ENCODE measurements at places on chromosomes 1 and 21.

DNA sequence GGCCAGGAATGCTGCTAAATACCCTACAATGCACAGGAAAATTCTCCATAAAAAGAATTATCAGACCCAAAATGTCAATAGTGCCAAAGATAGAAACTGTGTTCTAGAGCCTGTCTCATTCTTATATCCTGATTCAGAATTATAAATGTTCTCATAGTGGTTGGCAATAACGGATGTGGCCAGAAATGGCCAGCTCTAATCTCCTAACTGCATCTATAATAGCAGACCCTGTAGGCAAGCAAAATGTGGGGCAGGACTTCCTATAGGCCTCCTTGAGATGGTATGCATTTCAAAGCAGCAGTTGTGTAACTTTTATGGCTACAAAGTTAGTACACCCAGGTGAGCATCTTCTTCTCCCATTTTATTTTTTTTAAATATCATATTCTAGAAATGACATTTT, 95.9 kb upstream of the SGIP1 start:
- DNase-seq, result no peak

- DNase-seq, result no peak
Observed at GRCh38 chr1:37290718-37291117, 183.7 kb upstream of the ZC3H12A start.

GRCh38 chr21:42595283-42596187, 57.9 kb upstream of the PDE9A start:
- DNase-seq, result no peak

DNA sequence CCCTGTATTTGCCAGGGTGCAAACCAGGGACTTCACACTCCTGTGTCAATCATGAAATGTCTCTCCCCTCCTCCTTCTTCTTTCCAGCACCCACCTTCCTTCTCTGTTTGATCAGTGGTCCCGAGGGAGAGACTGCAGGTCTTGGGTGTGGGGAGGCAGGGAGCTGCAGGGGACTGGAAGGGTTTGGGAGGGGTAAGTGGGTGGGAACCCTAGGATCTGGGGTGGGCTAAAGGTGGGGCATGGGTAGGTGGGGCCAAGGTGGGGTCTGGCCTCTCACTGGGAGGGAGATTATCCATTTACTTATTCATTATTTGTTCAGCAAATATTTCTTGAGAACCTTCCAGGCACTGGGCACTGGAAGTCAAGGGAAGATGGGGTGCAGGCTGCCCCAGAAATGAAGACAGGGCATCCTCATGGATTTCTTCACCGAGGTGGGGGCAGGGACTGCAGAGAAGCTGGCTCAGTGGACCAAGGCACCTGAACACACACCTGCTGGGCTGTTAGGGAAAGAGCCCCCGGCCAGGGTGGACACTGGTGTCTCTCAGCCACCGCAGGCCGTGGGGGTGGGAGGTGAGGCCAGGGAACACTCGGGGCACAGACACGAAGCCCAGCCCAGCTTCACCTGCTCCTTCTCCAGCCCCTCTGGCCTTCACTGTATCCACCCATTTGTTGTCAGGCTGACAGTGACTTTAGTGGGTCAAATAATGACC, 193.9 kb upstream of the C1orf174 start:
- DNase-seq, result no peak

DNA sequence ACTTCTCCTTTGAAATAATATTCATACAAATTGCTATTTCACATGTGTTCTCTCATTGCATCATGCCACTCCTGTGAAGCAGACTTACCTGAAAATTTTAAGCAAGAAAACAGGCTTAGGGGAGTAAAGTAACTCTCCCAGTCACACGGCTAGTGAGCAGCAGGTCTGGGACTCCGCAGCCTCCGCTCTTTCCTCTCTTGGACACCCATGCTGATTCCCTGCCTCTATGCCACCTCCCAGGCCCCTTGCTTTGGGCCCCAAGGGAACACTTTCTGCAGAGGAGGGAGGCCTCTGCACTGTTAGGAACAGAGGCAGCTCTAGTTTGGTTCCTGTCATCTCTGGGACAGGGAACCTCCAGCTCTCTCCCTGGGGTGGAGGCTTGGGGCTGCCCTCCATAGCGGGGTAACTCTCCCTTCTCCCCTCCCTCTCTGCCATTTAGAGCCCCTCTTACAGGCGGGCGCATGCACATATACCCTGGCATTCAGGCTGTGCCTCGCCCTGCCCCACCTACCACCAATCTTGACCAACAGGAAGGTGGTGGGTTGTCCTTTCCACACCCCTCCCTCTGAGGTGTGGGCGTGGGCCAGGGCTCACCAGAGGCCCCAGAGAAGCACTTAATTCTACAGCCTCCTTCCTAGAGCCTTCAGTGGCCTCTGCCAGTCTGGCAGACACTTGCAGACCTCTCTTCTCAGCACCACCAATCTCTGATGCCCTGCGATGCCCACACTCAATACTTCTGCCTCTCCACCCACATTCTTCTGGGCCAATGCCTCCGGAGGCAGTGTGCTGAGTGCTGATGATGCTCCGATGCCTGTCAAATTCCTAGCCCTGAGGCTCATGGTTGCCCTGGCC, at the start of gene RXFP4:
RXFP4 (plus strand) TSS at position 646 of the 852 bp plus-strand sequence; CDS start at position 718, 72 bp downstream.
- DNase-seq, result peak; percentile 29

GRCh38 chr1:89955311-89956205, 39.4 kb upstream of the ZNF326 start:
- DNase-seq, result no peak

GRCh38 chr1:27416387-27417111, 24.1 kb downstream of the GPR3 start:
- DNase-seq, result no peak

- DNase-seq, result no peak
Observed at GRCh38 chr1:204979891-204980649, 62.9 kb upstream of the CNTN2 start.

GRCh38 chr1:39413902-39414528, 77.4 kb upstream of the BMP8A start:
- no peak for DNase-seq

- no peak for DNase-seq
Observed at GRCh38 chr1:93670141-93670540, 11.5 kb downstream of the BCAR3 start.

DNA sequence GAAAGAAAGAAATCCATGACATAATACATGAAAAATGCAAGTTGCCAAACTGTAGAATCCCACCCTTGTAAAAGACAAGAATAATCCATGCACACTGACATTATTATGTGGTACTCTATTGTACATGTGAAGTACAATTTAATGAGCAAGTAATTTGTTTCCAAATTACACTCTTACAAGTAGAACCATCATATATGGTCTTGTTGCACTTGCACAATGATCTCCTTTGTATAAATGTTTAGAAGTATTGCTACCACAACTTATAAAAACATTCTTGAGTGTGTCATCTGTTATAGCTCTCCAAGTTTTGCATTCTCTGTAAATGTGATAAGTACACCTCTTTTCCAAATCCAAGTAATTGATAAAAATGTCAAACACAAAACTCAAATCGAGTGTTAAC, 29.1 kb upstream of the ZNF281 start:
- no peak for DNase-seq

- no peak for DNase-seq
Observed at GRCh38 chr1:186782791-186783190, 46.0 kb upstream of the PLA2G4A start.

DNA sequence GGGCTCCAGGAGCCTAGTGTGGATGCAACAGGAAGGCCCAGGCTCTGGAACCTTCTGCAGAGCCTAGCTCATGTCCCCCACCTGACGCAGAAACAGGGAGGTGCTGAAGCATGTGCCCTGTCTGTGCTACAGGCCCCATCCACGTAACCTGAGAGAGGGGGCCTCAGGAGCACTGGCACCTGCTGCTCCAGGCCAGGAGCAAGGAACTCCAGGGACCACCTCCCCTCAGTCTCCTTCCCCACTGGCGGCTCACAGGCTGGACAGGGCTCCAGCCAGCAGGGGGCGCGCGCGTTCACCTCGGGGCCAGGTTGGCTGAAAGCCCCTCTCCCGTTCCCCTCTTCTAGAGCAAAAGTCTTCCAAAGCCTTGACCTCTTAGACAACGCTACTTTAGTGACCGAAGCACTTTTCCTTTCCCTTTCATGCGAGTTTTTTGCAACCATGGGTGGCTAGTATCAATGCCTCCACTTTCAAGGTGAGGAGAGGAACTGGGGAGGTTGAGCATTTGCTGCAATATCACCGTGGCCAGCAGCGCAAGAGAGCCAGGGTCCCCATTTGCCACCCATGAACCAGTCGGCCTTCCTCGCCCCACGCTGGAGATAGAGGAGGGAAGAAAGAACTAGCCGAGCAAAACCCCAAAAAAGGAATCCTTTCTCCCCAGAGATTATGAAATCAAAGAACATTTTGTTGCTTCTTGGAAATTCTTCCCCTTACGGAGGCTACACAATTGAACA, 52.4 kb upstream of the GPR157 start:
- peak; percentile 72 for DNase-seq

- no peak for DNase-seq
Observed at GRCh38 chr1:200949626-200950025, 54.9 kb downstream of the INAVA start.

- DNase-seq, result no peak
Observed at GRCh38 chr1:170407581-170407980, 124.4 kb upstream of the GORAB start.

GRCh38 chr1:210532223-210532598, 203.5 kb downstream of the HHAT start:
- DNase-seq, result no peak

DNA sequence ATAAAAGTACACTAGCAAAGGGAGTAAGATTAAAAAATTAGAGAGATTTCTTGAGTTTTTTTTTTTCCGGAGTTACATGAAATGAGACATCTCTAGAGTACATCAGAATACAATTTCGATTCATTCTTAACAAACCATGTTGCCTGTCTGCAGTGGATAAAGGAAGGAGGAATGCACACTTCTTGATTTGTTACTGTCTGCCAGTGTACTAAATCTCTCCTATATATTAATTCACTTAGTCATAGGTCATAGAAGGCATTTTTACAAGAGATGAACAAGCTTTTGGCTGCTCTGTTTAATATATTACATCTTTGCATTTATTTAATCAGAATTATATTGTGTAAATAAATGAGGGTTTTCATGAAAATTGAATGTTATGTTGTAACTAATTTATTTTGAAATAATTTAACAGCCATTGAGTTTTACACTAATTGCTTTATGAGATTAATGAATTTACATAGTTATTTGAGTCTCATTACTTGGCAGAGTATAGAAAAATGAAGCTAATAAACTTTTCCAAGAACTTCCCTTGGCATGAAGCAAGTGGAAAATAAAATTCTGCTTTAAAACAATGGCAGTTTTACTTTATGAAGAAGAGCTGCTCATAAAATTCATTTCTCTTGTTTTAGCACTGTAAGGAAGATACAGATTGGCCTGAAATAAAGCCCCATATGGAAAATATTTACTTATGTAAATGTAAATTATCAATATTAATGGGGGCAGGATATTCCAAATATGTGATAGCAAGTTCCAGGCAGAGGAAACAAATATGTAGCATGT, 1284.7 kb downstream of the BRINP3 start:
- DNase-seq, result no peak

DNA sequence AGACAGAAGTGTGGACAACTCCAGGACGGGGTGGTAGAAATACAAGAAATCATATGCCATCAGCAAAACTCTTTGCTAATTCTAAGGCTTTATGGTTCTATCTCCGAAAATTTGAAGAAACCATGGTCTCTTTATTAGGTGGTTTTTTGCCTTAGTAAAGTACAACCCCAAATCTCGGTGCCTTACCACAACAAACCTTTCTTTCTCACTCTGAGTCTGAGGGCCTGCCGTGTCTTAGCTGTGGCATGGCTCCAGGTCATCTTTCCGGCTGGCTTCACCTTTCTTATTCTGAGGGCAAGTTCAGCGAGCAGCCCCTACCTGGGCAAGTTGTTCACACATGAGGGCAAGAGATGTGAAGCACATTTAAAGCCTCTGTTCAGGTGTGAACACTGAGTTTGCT, 280.6 kb downstream of the TTLL7 start:
- DNase-seq, result no peak

GRCh38 chr1:247209396-247209795, 37.6 kb upstream of the ZNF124 start:
- no peak for DNase-seq

DNA sequence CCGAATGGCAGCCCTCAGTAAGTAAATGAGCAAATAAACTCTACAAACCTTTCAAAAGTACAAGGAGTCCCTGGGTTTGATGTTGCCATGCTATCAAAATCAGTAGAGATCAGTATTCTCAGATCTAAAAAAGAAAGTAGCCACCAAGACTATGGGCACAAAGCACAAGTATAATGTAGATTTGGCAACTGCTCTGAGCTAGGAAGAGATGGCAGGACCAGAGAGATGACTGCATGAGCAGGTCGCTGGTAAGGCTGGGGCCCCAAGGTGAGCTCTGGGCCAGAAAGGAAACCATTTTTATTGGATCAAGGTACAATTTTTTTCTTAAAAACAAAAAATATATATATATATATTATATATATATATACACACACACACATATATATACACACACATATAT, 3.1 kb upstream of the ADORA3 start:
- no peak for DNase-seq

- DNase-seq, result no peak
Observed at GRCh38 chr1:175434283-175434860, 241.8 kb upstream of the KIAA0040 start.

GRCh38 chr1:47751996-47752451, 245.2 kb downstream of the TRABD2B start:
- peak; percentile 69 for DNase-seq

GRCh38 chr1:173015629-173016028, 35.1 kb downstream of the TNFSF18 start:
- no peak for DNase-seq

- DNase-seq, result peak; percentile 11
Observed at GRCh38 chr1:17544776-17545350, 5.4 kb downstream of the ARHGEF10L start.

GRCh38 chr1:117608758-117609157, 2.9 kb downstream of the TENT5C start:
- DNase-seq, result no peak

DNA sequence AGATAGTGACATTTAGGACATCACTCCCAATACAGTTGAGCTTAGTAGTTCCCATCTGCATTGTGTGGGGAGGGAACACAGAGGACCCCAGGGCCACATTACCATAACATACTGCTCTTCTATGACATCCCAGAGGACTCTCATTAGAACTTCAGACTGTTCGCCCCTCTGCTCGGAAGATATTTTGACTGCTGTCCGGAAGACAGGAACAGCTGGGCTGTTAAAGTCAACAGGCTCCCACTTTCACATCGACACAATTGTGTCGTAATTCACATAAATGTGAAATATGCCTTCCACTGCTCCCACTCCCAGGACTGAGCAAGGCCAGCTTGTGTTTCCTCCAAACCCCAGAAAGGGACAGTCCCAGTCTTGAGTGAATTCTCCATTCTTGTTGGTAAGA, 158.4 kb downstream of the SEC16B start:
- peak; percentile 14 for DNase-seq

DNA sequence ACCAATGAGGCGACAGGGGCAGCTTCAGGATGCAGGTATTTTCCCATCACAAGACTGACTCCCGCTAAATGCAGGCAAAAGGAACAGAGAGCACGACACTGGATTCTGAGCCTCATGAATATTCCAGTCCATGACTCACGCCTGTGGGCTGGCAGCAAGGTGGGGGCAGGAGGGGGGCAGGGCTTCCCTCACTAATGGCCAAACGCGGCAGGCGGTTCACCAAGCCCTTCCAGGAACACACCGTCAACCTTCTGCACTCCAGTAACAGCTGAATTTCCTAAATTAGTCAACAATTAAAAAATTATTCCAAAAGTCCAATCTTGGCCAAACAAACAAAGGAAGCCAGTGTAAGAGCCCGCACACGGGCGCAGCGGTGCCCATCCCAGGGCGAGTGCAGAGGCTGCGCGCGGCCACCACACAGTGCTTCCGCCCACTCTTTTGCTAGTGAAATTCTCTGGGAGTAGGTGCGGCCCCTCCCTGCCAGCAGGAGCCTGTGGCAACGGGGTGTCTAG, 12.5 kb upstream of the GPR153 start:
- no peak for DNase-seq

GRCh38 chr1:167630568-167631385, 745 bp downstream of the RCSD1 start:
- no peak for DNase-seq

Measured in lung (tissue), 17 donors.